ENCODE measurements at places on chromosomes 4 and X. TPM values are rescaled to one million over a fixed set of nuclear protein-coding genes. Genes with fewer than 3 reads are reported as not detected.

GRCh38 chr4:66300336-66300934, 630.1 kb upstream of the EPHA5 start:
- DNase-seq, result no peak

DNA sequence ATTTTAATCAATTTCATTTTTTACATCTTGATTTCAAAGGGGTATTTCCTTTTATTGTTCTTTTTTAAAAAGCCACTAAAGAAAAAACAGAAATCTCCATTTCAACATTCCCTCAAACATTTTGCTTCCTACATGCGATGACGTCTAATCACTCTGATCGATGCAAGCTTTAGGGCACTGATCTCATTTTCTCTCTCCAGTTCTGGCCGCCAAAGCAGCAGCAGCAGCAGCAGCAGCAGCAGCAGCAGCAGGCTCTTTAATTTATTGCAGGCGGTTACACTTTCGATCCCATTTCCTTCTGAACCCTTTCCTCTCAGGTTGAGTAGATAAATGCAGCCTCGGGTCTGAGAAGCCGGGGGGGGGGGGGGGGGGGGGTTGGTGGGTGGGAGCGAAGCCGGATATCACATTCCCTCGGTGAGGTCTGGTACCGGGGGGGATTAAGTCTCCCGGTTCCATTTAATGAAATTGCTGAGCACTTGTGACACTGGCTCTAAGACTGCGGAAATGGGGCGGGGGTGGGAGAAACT, 3.4 kb upstream of the PCDH7 start:
- DNase-seq, result no peak

- DNase-seq, result no peak
These were observed 86.7 kb downstream of the RFC1 start for GRCh38 chr4:39279416-39279815.

CXCL1 gene
- not detected for total RNA-seq

- no peak for DNase-seq
These were observed 113.1 kb downstream of the ATP8A1 start for GRCh38 chr4:42543762-42544161.

LPAR4 gene
- not detected for total RNA-seq

DNA sequence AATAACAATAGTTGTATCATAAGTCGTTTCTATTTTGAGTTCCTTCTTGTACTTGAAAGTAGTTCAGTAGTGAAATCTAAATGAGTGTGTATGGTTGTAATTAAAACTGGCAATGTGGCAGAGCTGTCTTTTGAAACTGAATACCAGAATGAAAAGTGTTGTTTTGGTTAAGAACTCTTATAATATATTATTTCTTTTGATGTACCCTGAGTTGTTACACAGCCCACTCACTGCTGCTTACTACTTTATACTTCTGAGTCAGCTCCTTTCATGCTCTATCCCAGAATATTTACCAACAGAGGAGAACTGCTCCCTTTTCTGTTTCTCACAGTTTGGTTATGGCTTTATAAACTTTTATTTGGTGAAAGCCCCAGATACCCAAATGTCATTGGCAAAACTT, 28.8 kb downstream of the FAM199X start:
- DNase-seq, result no peak

DNA sequence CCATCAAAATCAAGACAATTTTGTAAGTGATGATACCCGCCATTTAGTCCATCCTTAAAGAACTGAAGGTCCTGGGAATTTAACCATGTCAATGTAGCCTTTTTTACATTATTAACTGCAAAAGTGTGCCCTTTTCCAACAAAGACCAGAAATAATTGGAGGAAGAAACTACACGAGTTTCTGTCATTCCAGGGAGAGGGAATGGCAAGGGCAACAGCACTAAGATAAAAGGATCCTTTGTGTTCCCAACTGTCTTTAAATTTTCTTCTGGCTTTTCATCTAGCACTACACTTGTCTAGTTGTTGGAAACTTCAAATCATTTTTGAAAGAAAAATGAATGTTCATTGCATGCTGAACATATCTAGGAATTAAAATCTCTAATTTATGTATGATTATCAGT, 286.2 kb downstream of the GALNTL6 start:
- no peak for DNase-seq

Measured in Caki2 (cell line).